HFFc6 (cell line): ENCODE measurements at places on chromosomes 4 and X. TPM values are rescaled to one million over a fixed set of nuclear protein-coding genes. Genes with fewer than 3 reads are reported as not detected.

GRCh38 chr4:71857713-71858451, 74.0 kb upstream of the GC start:
- DNase-seq: no peak

DNA sequence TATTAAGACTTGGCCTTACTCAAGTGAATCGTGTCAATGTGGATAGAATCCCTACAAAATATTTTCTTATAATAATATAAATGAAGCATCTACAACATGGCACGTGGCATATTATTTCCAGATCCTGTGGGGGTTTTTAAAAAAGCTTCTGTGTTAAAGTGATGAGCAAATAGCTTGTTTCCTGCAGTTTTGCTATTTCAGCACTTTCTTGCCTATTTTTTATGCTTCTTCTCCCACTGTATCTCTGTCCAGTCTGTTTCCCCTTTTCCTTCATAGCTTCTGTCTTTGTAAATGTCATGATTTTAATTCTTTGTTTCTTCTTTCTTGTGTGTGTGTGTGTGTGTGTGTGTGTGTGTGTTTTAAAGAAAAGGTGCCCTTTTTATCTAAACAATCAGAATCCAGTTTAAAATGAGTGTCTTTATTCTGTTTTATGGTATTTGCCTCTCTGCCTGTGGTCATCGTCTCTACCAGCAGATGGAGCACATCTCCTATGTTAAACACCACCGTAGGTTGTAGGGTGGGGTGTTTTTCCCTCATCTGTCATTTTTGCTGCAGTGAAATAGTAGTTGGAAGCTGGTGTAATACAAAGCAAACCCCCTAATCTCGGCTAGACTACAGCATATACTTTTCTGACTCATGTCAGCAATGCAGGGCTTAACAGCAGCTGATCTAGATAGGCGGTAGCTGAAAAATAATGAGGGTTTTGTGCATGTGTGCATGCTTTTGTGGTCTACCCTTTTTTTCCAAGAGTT, 33.1 kb downstream of the FTHL17 start:
- peak; percentile 6 for DNase-seq

The CXCL8 gene
- 0.45 to 2.1 TPM (median 0.52 TPM) in 3 replicates for total RNA-seq

GRCh38 chrX:10156199-10157031, at the start of gene CLCN4:
Gene CLCN4, plus strand, starts transcription at chrX:10156975. Its CDS starts 28,058 bp downstream, at chrX:10185033.
- DNase-seq: no peak

The SH2D1A gene
- not detected in 2 replicates for total RNA-seq

The GAGE13 gene
- total RNA-seq: not detected in 2 replicates

GRCh38 chr4:110503270-110504083, 27.5 kb downstream of the ENPEP start:
- no peak for DNase-seq

GRCh38 chr4:62018537-62018936, 818.4 kb downstream of the ADGRL3 start:
- DNase-seq: no peak

DNA sequence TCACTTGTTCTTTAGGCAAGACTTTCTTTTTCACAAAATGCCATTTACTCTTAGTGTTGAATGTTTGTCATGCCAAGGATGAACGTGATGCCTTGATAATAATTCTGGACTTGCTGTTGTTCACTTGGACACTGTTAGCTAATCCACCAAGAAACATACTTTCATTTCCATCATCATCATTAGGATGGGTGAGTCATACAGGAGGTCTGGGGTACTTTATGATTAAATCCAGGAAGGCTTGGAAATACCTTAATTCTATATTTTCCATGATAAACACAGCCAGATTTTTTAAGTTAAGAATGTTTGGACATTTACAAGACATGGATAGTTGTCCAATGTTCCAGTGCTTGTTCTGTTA, 260.7 kb upstream of the GIMD1 start:
- DNase-seq: peak; percentile 2
